ENCODE measurements at places on chromosomes 7 and 10. TPM values are rescaled to one million over a fixed set of nuclear protein-coding genes. Genes with fewer than 3 reads are reported as not detected.

Gene GPER1
- not detected for total RNA-seq

Gene VAX1
- total RNA-seq = not detected

Gene MCM10
- total RNA-seq = 30.7 TPM

Gene SFTPA1
- total RNA-seq = not detected

DNA sequence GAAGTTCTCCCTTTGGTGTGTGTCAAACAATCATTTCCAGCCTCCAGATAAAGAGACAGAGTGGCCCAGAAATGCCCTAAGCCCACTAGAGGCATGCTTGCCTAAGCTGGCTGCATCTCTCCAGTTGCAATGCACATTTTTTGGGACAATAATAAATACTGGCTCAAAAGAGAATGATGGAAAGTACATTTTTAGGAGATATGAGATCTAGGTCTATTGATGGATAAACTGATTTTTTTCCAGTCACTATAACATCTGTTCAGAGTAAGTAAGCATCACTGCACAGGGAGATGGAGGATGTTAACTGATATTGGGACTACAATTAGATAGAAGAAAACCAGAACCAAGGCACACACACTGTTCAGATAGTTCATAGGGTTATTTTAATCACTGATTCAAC, 553.0 kb downstream of the GRM8 start:
- H3K36me3 ChIP-seq = no peaks in the 10 kb centered on the region
- H3K4me3 ChIP-seq = no peak overlapping the region
- peaks cover 10% of the 10 kb centered on the region for H3K4me1 ChIP-seq
- H3K27ac ChIP-seq = no peak overlapping the region

- no peak overlapping the region for H3K4me3 ChIP-seq
- H3K27ac ChIP-seq = no peak overlapping the region
- no peaks in the 10 kb centered on the region for H3K27me3 ChIP-seq
- H3K36me3 ChIP-seq = no peaks in the 10 kb centered on the region
- H3K4me1 ChIP-seq = no peaks in the 10 kb centered on the region
Observed at GRCh38 chr7:84783141-84783778, 403.6 kb downstream of the SEMA3D start.

DNA sequence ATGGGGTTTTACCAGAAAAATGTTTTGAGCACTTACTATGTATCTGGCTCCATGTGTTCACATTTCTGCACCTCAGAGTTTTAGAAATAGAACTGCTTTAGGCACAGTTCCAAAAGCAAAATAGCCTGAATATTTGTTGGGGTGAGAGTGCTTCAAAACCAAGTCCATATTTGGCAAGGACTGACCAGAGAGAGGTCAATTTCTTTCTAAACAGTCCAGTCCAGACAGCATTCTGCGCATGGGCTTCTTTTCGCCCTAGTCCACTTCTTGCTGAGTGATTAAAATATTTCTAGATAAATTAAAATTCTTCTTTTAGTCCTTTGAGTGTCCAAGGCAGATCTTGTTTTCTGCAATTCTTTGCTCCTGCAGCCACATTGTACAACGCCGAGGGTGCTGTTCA, 427.0 kb downstream of the PHTF2 start:
- DNase-seq = no peak
- H3K4me3 ChIP-seq = no peak overlapping the region
- no peak overlapping the region for H3K27ac ChIP-seq
- no peaks in the 10 kb centered on the region for H3K27me3 ChIP-seq

GRCh38 chr10:131555406-131555805, 243.9 kb upstream of the TCERG1L start:
- H3K27ac ChIP-seq = no peak overlapping the region
- H3K27me3 ChIP-seq = no peaks in the 10 kb centered on the region
- no peaks in the 10 kb centered on the region for H3K36me3 ChIP-seq
- DNase-seq = no peak
- no peaks in the 10 kb centered on the region for H3K4me1 ChIP-seq

- no peaks in the 10 kb centered on the region for H3K36me3 ChIP-seq
- no peak overlapping the region for H3K27ac ChIP-seq
- no peak for DNase-seq
- H3K4me3 ChIP-seq = no peak overlapping the region
- H3K4me1 ChIP-seq = no peaks in the 10 kb centered on the region
Observed at GRCh38 chr10:106592396-106592795, 572.1 kb downstream of the SORCS1 start.

DNA sequence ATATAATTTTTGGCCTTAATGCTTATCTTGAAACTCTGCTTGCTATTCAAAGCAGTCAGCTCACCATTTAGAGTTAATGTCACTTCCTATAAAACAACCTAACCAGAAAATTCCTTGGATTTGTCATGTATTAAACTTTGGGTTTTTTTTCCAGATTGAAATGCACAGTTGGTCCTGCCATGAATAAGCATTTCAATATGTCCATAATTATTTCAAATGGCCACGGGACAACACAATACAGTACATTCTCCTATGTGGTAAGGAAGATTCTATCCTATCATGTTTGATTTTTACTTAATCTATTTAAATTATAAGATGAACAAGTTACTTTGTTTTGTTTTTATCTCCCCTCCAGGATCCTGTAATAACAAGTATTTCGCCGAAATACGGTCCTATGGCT, 85.3 kb downstream of the MET start:
- H3K4me3 ChIP-seq = no peak overlapping the region
- H3K4me1 ChIP-seq = no peaks in the 10 kb centered on the region
- no peak for DNase-seq
- H3K27me3 ChIP-seq = no peaks in the 10 kb centered on the region
- H3K27ac ChIP-seq = no peak overlapping the region

DNA sequence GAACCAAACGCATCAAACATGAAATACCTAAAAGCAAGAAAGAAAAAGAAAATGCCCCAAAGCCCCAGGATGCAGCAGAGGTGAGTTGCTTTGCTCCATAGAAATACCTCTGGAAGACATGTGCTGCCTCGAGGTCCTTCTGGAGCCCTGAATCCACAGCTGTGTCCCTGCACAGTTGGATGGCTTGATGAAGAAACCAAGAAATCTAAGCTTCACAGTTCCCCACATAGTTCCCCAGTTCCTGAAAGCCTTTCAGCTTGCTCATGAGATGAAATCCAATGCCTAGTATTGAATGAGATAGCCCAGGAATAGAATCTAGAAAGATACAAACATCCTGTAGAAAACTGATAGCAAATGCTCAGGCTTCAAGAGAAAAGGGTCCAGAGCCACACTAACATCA, 182.8 kb downstream of the RTKN2 start:
- no peak overlapping the region for H3K27ac ChIP-seq
- no peaks in the 10 kb centered on the region for H3K36me3 ChIP-seq
- H3K27me3 ChIP-seq = no peaks in the 10 kb centered on the region
- no peak overlapping the region for H3K4me3 ChIP-seq
- DNase-seq = no peak

GRCh38 chr7:90173127-90173844, 19.0 kb downstream of the STEAP1 start:
- no peaks in the 10 kb centered on the region for H3K4me1 ChIP-seq
- no peak overlapping the region for H3K27ac ChIP-seq
- DNase-seq = no peak
- no peaks in the 10 kb centered on the region for H3K27me3 ChIP-seq

- H3K27me3 ChIP-seq = no peaks in the 10 kb centered on the region
- H3K36me3 ChIP-seq = no peaks in the 10 kb centered on the region
- H3K4me1 ChIP-seq = no peaks in the 10 kb centered on the region
- no peak overlapping the region for H3K27ac ChIP-seq
Observed at GRCh38 chr10:28241741-28242399, 61.0 kb downstream of the MPP7 start.
